Activated CD4-positive, alpha-beta memory T cell treated with anti-CD3 and anti-CD28 coated beads for 36 hours (primary cell): ENCODE measurements at places on chromosomes 6 and 20. TPM values are rescaled to one million over a fixed set of nuclear protein-coding genes. Genes with fewer than 3 reads are reported as not detected.
A peak's percentile ranks its signal among the peaks of the same experiment; 100 is the strongest.

DNA sequence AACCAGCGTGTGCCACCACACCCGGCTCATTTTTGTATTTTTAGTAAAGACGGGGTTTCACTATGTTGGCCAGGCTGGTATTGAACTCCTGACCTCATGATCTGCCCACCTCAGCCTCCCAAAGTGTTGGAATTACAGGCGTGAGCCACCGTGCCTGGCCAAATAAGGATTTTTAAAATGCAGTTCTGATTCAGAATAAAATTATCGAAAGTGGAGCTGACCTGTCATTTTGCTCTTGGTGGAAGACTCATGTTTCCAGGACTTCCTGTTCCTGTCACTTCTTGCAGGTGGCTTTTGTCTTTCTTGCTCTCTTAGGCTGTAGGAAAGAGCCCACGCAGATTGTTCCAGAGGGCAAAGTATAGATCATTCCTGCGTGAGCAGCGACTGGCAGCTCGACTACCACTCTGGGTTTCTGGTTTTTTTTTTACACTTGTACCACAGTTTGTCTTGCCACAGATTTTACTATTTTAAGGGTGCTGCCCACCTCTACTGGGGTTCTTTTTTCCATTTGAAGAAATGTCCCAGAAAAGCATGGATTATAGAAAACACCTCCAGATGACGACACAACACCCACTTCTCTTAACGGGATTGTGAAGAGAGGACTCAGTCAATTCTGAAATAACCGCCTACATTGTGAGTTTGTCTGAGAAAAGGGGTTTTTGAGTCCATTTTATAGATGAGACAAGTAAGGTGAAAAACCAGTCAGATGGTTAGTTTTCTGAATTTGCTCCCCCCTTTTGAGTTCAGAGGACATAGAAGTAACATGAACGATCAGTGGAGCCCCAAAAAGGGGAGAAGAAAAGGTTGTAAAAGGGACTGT lies 7.5 kb downstream of the JARID2 start:
- DNase-seq = peak; percentile 73

DNA sequence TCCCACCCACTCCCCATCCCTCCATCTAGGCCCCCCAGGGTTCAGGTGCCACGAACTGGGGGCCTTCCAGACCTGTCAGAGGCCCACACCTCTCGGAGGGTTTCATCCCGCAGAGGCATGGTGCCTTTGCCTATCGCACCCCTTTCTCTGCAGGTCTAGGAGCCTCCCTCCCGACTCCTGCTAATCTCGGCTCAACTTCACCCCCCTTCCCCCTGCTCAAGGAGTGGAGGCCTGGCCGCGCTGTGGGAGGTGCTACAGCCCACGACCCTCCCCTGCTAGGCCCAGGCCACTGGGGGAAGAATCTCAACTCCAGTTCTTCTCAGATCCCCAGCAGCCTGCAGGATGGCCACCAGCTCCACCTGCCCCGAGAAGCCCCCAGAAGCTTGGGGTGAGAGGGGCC lies at the start of gene TULP1:
Gene TULP1 (minus strand): TSS at position 157 of the 400 bp plus-strand sequence. CDS start 38 bp downstream, at position 119.
- no peak for DNase-seq

DNA sequence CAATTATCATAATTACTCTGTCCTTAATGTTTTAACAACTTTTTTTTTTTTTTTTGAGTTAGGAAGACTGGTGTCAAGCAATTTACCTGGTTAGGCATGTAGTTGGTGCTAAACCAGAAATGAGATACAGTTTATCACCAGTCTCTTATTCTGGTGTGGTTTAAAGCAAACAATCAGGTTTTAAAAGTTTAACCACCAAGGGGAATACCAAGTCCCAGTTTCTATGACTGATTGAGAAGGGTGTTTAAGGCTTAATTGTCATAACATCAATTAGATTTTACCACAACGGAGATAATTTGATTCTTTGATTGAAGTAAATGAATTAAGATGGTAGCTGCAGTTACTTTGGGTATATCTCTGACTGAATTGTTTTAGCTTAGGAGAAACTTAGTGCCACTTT lies 197.8 kb downstream of the TFAP2B start:
- no peak for DNase-seq

DNA sequence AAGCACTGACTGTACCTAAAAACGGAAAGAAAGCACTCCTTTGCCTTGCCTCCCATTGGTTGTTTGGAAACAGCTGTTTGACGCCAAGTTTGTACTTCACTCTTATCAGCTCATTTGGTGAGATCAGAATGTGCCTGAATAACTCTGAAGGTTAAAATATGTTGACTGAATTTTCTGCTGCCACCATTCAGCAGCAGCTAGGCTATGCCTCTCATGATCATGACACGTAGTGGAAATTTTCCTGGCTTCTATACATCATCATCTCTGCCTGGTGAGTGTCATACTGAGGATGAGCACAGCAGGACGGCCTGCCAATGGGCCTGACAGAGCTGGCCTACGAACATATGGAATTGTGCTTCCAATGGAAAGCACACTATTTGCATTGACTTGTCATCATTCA lies 704.9 kb upstream of the CITED2 start:
- no peak for DNase-seq

DNA sequence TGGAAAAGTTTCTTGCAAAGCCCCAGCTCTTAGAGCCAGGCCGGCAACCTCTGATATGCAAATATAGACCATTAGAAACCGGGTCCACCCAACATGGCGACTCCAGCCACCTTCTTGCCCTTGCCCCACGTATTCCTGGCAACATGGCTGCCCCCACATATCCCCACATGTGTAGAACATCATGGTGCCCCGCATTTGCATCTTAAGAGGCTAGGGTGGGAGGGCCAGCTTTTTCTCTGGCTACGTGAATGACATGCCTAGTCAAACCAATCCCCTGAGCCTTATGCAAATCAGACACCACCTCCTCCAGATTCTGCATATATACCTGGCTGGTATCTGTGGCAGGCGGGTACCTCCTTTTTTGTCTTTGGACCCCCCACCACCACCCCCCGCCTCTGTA lies 106.1 kb upstream of the PTPRT start:
- no peak for DNase-seq

DNA sequence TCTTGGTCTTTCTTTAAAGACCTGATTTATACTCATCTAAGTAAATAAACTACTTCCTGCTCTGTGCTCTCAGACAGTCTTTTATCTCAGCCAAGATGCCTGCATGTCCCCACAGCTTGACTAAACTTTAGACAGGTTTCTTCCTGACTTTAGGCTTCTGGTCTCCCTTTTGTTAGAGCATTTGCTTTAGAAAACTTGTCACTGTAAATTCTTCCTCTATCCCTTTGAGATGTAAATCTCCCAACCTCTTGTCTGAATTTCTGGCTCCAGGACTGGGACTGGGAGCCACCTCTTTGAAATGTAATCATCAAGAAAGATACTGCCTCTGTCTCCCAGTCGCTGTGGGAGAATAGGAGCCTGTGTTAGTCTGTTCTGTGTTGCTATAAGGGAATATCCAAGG lies 739.9 kb downstream of the C6orf118 start:
- no peak for DNase-seq

GRCh38 chr6:3742426-3743344 lies 8.8 kb downstream of the PXDC1 start:
- peak; percentile 92 for DNase-seq

DNA sequence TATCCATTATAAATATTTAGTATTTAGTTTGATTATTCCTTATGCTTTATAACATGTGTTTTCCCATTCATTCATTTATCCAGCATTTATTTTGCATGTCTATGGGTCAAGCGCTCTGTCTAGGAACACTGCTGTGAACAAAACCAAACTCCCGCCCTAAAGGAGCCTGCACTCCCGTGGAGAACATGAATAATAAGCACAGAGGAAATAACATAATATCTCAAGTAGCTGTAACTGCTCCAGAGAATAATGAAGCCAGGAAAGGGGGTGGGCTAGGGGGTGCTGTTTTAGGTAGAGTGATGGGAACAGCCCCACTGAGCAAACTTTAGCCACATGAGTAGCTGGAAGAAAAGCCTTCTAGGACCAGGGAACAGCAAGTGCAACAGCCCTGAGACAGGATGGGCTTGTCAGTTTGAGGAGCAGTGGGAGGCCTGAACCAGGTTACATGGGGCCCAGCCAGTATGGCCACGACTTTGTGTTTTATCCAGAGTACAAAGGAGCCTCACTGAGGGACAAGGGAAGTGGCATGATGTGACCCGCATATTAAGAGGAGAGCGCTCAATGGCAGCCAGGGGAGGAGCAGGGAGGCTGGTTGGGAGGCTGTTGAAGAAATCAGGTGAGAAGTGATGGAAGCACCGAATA lies 24.4 kb upstream of the PRND start:
- no peak for DNase-seq

GRCh38 chr20:18926965-18927364 lies 113.4 kb downstream of the SCP2D1 start:
- DNase-seq = no peak

- DNase-seq = no peak
Observed at GRCh38 chr20:50930976-50931305, 296 bp downstream of the ADNP start.

GRCh38 chr6:133887156-133887879 lies 1.6 kb upstream of the TCF21 start:
- no peak for DNase-seq

- DNase-seq = no peak
Observed at GRCh38 chr6:72661411-72661810, 39.5 kb downstream of the KCNQ5 start.

Gene PAK5
- total RNA-seq = not detected

Gene NKAPL
- not detected for total RNA-seq

Gene RSPO3
- not detected for total RNA-seq

Gene SYCP2
- total RNA-seq = 3.1 TPM

Gene DOK5
- 0.71 TPM for total RNA-seq

Gene SMAP1
- total RNA-seq = 24.2 TPM

Gene SCRT2
- total RNA-seq = not detected
